ENCODE measurements at places on chromosomes 16 and 17.
A peak's percentile ranks its signal among the peaks of the same experiment; 100 is the strongest.

- no peak for DNase-seq
These were observed 18.4 kb downstream of the ZNF668 start for GRCh38 chr16:31055613-31056012.

DNA sequence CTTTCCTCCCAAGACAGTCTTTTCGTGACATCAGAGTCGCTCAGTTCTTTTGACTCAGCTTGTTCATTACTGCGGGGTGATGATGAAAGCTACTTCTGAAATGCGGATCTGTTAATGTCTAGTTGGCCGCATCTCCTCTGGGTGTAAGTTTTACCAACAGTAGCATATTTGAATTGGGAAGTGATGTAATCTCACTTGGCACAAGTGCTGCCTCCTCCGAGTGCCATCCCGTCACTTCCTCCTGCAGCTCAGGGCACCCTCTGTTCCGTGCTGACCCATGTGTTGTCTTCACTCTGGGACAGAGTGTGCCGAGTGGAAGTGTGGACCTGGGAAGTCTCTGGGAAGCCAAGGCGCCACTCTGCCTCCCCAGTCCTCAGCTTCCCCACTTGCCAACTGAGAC, 8.9 kb downstream of the ADAD2 start:
- DNase-seq = no peak

DNA sequence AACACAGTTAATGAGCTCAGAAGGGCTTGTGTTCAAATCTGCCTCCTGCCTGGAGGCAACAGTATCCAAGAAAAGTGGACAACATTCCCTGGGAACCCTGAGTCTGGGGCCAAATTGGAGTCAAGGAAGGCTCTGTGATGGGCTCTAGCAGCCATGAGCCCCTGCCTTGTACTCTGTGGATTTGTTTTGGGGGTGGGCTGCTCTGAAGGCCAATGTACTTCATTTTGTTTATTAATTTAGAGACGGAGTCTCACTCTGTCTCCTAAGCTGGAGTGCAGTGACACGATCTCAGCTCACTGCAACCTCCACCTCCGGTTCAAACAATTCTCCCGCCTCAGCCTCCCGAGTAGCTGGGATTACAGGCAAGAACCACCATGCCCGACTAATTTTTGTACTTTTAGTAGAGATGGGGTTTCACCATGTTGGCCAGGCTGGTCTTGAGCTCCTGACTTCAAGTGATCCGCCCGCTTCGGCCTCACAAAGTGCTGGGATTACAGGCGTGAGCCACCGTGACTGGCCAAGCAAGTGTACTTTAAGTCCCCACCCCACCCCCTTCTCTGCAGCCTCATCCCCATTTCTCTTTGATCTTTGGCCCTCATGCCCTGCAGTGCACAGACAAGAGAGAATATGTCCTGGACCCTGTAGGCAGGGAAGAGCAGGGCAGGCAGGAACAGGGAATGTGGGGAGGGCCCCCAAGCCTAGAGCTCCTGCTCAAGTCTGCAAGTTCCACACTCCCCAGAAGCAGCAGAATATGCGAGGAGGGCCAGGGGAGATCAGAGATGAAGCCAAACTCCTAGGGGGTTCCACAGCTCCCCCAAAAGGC, 2.7 kb upstream of the GIP start:
- no peak for DNase-seq

- no peak for DNase-seq
These were observed 14.7 kb downstream of the CCR7 start for GRCh38 chr17:40550608-40551007.

- peak; percentile 28 for DNase-seq
These were observed 13.0 kb upstream of the SPNS3 start for GRCh38 chr17:4420692-4421131.

- DNase-seq = no peak
These were observed 14.0 kb downstream of the AARSD1 start for GRCh38 chr17:42950044-42950783.

- DNase-seq = no peak
These were observed 229.7 kb downstream of the SNX29 start for GRCh38 chr16:12206098-12206748.

- no peak for DNase-seq
These were observed 306.0 kb downstream of the FOXL1 start for GRCh38 chr16:86884390-86884650.

GRCh38 chr16:56916571-56917403, 15.2 kb upstream of the HERPUD1 start:
- DNase-seq = no peak

DNA sequence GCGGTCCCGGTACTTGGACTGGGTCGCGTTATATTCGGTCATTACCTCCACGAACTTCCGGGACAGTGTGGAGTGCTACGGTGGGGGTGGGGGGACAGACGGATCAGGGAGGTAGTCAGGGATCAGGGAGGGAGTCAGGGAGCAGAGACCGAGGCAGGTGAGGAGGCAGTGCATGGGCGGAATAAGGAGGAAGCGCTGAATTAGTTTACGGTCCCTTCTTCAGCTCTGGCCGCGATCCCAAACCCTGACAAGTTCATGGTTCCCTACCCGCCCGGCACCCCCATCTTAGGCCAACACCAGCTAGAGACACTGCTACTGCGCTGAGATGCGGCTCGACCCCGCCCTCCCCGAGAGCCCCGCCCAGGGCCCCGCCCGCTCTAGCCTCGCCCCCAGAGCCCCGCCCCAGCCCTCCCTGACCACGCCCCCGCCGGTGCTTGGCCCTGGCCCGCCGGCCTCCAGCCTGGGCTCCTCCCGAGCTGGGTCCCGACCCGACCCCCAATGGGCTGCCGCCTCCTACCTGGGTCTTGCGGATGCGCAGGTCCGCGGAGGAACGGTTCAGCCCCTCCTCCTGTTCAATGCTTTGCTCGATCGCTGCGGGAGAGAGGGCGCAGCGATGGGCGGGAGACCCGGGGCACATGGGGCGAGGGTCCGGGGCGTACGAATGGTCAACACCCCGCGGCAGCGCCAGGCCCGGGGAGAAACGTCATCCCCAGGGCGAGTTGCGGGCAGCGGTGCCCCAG, 12.1 kb downstream of the HSD3B7 start:
- DNase-seq = peak; percentile 34

DNA sequence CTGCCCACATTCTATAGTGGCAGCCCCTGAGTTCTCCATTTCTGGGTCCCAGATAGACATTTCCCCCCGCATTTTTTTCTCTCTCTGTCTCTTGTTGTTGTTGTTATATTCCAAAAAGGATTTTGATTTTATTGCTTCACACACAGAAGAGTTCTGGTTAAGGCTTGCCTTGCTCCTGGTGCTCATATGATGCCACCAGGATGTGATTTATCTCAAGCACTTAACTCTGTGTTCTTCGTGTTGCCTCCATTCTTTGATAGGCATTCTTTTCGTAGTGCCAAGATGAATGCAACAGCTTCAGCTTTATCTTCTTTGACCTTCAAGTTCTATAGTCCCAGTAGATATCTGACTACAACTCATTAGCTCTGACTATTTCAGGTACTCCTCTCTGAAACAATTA, 9.1 kb downstream of the ITGA3 start:
- DNase-seq = no peak

GRCh38 chr17:6045621-6046357, 24.4 kb upstream of the WSCD1 start:
- DNase-seq = no peak

GRCh38 chr17:68176718-68177117, 71.1 kb upstream of the AMZ2 start:
- DNase-seq = no peak

DNA sequence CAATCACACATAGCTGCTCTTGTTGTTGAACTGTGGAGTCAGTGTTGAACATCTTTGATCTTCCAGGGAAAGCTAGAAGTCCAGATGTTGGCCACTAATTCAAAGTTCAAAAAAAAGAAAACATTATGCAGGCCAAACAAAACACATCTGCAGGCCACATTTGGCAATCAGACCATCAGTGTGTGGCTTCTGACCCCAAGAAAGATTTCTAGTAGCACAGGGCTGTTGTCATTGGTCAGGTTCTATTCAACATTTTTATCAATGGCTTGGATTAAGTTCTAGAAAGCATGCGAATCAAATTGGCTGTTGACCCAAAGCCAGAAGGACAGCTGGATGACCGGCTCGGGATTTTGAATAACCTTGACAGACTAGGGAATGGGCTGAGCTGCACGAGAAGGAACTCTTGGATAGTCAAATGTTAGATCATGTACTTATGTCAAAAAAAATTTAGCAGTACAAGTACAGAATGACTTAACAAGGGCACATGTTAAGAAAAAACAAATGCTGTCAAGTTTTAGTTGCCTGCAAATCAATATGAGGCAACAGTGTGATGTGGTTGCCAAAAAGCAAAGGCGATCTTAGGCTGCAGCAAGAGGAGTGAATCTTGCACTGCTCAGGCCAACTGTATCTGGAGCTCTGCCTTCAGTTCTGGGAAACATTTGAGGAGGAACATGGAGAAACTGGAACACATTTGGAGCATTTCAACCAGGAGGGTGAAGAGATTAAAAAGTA, 187.6 kb downstream of the RGS9 start:
- no peak for DNase-seq

DNA sequence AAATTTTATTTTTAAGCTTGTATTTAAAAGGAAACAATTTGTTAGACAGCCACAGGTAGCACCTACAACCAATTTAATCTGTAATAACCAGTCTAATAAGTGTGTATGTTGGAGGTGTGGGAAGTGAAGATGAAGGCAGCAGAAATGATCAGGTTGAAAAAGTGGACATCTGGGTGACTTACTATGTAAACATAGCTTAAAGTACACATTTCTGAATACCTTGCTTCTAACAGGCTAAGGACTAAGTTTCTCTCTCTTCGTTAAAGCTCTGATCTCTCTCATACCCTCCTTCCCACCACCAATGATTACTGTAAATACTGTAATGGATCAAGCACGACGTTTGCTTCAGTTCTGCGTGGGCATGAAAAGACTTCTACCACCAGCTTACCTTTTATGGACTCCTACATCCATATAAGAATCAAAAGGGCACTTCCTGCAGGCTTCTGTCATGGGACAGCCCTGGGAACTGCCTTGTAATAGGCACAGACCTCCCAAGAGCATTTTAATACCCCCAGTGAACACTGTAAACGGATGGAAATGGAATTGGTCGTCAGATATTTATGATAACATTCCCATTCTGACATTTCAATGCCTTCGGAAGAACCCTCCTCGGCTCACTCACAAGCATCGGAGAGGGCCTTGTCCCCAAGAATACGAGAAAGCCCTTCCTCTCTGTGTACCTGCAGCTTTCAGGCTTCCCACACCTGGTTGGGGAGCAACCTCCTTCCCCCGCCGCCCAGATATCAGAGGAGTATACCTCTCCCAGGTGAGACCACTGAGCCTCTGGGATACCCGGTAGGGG, 700 bp downstream of the CCDC43 start:
- no peak for DNase-seq

DNA sequence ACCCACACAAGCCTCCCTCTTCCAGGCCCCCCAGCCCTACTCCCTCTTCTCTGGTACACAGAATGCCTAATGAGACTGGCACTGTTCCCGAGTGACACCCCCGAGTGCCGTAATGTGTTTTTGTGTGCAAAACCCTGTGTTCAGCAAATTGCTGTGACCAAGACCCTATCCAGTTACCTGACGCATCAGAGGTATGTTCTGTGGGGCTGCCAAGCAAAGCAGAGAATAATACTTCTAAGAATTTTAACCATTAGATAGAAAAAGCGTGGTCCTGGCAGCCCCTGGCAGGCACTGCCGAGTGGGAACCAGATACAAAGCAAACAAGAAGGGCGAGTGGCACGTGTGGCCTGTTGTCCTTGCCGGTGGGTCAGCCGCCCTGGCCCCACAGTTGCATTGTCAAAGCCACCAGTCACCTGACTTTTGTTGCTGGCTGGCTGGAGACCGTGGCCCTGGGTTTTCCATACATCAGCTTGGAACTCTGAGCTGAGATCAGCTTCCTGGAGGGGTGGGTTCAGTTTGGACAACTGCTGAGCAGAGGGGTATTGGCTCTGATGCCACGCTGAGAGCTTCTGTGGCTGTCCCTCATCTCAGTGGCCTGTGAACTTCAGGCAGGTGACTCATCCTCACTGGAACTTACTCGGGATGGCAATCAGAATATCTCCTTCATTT, 69.1 kb upstream of the BRD7 start:
- no peak for DNase-seq

- DNase-seq = no peak
These were observed at the start of gene PLCG2 for GRCh38 chr16:81778861-81779535. Gene PLCG2 (plus strand): TSS chr16:81779291. CDS start chr16:81785990, 6,699 bp downstream.

GRCh38 chr16:88649924-88650748, 717 bp downstream of the CYBA start:
- no peak for DNase-seq

GRCh38 chr16:55010492-55011160, 80.0 kb downstream of the IRX5 start:
- no peak for DNase-seq

GRCh38 chr16:27880287-27880686, 183.2 kb downstream of the GSG1L start:
- DNase-seq = no peak

- DNase-seq = no peak
These were observed 423 bp upstream of the ASGR2 start for GRCh38 chr17:7114875-7115614.

GRCh38 chr17:64694207-64694606, 32.1 kb upstream of the SMURF2 start:
- DNase-seq = no peak

DNA sequence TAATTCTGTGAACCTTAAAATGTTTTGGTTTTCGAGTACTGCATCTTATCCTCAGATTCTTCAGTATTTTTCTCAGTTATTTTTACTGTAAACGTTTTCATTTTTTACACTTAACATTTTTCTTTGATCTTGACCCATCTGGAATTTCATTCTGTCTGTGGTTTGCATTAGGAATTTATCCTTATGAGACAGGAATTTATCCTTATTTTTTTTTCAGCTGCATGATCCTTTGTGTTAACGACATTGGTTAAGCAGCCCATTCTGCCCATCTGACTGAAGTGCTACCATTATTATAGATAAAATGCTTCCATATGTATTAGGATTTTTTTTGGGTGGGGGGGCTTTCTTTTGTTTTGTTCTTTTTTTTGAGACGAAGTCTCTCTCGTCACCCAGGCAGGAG, 41.0 kb downstream of the SNX29 start:
- no peak for DNase-seq

DNA sequence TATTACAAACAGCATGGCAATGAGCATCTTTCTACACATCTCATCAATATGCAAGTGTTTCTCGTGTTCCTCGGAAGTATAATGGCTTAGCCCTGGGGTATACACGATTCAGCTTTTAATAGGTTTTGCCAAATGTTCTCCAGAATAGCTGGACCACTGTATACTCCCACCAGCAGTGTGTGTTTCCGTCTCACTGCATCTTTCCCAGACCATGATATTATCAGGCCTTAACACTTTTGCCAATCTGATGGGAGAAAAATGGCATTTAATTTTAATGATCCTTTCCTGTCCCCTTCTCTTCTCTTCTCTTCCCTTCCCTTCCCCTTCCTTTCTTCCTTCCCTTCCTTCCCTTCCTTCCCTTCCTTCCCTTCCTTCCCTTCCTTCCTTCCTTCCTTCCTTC, 30.8 kb downstream of the PRKCB start:
- DNase-seq = no peak

GRCh38 chr17:32563583-32563982, 76.8 kb downstream of the CDK5R1 start:
- no peak for DNase-seq

DNA sequence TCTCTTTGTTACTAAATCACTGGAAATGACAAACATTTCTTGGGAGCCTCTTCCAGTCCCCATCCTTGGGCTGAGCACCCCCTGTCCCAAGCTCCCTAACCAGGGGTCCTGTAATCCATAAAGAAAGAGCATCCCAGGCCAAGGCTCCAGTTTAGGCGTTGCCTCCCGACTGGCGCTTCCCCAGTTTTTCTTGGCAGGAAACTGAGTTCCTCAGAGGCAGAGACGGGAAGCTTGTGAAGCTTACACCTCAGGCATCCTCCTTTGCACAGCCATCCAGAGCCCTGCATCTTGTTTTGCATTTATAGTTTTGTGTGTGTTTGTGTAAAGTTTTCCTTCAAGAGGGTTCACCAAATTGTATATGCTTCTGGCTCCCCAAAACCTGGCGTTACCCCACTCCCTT, 7.1 kb downstream of the COPZ2 start:
- DNase-seq = no peak

Measured in COR-L47 (cell line).